ENCODE measurements at places on chromosomes 3 and 15.

GRCh38 chr3:185831195-185831594, 6.4 kb upstream of the IGF2BP2 start:
- DNase-seq: no peak

DNA sequence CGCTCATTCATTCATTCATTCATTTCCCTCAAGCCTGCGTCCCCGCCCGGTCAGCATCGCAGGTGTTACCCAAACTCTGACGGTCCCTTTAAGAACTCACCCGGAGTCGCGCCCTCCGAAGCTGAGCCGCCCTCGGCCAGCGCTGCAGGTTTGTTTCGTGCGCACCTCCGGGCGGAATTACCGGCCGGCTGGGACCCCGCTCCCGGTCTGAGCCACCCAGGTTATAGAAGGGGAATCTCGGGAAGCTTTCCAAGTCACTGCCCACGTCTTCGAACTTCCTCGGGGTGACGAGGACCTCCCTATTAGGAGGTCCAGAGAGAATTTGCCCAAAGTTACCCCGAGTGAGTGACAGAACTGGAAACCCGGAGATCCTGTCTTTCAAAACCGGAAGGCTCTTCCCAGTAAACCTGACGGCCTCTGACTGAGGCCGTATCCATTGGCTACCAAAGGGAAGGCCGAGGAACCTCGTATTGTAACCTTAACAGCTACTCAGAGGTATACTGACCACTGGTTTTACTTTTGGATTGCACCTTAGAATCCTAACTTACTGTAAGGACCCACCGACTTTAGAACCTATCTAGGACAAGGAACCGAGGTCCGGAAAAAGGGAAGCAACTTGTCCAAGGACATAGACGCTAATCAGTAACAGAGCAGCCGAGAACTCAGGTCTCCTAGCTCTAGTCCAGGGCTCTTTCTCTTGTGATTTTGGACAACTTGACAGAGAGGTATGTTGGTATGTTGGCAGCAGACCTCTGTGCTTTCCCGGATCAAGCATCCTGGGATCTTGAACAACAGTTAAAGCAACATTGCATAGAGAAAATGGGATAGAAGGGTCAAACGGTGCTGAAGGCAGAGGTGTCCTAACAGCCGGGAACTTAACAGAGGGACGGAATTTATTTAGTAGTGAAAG, 788 bp upstream of the DLG1 start:
- DNase-seq: peak; percentile 79

- DNase-seq: no peak
Observed at GRCh38 chr15:91424001-91424400, 323.9 kb downstream of the SV2B start.

DNA sequence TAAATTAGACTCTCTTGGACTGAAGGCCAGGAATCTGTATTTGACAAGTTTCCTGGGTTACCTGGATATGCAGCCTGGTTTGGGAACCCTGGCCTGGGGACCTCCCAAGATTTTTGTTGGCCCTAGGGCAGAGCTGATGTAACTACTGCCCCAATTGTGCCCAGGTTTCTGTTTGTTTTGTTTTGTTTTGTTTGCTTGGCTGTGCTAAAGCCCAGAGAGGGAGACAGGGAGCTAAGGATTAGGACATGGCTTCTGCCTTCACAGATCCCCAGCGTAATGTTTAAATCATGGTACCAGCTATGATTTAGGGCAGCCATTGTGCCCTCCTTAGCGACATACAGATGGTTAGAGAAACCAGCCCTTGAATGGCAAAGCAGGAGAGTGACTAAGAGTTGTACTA, 47.6 kb downstream of the ABHD5 start:
- no peak for DNase-seq

DNA sequence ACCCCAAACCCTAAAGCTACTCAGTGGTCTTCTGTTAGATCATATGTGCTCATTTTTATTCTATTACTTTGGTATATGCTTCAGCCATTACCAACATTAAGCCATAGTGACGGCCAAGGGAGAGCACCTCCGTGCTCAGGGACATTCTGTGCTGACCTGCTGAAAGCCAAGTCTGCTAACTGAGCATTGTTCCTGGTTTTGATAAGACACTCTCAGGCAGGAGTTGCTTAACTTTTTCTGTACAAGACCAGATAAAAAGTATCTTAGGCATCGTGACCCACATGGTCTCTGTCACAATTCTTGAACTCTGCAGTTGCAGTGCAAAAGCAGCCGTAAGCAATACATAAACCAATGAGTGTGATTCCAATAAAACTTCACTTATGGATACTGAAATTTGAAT, 100.6 kb downstream of the KLHL25 start:
- DNase-seq: no peak
